Stimulated activated naive CD8-positive, alpha-beta T cell treated with anti-CD3 and anti-CD28 coated beads, Interleukin-15, Interleukin-2, amounts not matched to agents 100 U/mL and 50 U/mL, for 24 hours (primary cell): ENCODE measurements at places on chromosomes 2 and 18.

- DNase-seq: no peak
Measured at GRCh38 chr18:79389689-79390088, 6.0 kb upstream of the NFATC1 start.

DNA sequence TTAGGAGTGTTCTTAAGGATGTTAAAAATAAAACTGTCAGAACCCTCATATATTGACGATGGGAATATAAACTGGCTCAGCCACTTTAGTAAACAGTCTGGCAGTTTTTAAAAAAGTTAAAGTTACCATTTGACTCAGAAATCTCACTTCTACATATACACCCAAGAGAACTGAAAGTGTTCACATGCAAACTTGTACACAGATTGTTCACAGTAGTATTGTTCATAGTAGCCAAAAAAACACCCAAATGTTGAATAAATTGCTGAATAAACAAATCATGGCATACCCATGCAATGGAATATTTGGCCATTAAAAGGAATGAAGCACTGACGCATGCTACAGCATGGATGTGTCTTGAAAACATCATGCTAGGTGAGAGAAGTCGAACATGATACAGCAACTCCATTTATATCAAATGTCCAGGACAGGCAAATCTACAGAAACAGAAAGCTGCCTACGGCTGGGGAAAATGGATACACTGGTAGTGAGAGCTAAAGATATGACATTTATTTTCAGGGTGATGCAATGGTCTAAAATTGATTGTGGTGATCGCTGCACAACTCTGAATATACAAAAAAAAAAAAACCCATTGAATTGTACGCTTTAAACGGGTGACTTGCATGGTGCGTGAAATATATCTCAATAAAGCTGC, 10.1 kb downstream of the RPL31 start:
- DNase-seq: no peak

DNA sequence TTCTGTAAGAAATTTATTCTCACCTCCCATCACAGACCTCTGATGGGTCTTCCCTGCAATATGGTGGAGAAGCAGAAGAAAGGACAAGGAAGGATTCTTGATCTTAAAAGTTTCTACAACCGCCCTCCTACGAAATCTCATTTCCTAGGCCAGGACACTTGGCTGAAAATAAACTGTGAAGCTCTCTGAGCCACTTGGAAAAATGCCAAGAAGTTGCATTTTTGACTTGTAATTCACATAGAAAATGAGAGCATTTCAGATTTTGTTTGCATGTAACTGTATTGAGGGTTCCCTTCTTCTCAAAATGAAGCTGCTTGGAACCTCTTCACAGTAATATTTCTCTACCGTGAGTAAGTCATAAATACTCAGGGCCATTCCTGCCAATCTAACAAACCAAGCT, 458.3 kb upstream of the SLC14A2 start:
- no peak for DNase-seq

- no peak for DNase-seq
Measured at GRCh38 chr2:186841940-186842339, 7.0 kb downstream of the ZSWIM2 start.

DNA sequence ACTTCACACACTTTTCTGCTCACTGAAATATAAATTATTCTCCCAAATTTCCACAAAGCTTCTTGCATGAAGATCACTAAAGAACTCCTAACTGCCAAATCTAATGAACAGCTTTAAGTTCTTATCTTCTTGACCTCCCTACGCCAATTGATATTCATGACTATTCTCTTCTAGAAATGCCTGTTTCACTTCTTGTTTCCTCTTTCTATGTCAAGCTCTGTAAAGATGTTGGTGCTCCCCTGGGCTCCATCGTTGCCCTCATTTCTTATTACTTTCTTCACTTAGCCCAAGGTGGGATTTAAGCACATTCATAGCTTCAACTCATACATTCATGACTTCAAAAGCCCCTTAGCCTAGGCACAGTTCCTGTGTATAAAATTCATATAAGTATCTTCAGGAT, 9.2 kb upstream of the ANTXR1 start:
- no peak for DNase-seq

- no peak for DNase-seq
Measured at GRCh38 chr2:18662689-18663088, 73.3 kb upstream of the NT5C1B start.

- DNase-seq: no peak
Measured at GRCh38 chr2:181850936-181851560, 40.5 kb upstream of the ITPRID2 start.

- no peak for DNase-seq
Measured at GRCh38 chr2:213316001-213316735, 31.9 kb downstream of the SPAG16 start.

DNA sequence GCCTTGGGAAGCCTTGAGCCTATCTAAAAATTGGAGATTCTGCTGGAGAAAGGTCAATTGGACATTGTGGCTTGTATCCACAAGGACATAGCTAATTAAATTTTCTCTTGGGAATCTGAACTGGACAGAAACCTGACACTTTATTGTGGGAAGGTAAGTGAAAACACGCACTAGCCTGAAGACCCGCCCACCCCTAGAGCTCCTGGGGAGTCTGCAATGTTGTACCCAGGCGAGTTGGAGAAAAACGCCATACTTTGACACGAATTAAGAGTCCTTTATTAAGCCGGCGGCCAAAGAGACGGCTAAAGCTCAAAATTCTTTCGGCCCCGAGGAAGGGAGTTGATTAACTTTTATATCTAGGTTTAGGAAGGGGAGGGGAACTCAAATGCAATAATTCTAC, 1.2 kb upstream of the ZNF892 start:
- DNase-seq: no peak

GRCh38 chr2:48728840-48729239, 26.7 kb downstream of the LHCGR start:
- no peak for DNase-seq
